OCI-M1 (cell line): ENCODE measurements at places on chromosomes 4 and X.

GRCh38 chrX:66053414-66053813 lies 13.5 kb upstream of the VSIG4 start:
- no peak for DNase-seq

DNA sequence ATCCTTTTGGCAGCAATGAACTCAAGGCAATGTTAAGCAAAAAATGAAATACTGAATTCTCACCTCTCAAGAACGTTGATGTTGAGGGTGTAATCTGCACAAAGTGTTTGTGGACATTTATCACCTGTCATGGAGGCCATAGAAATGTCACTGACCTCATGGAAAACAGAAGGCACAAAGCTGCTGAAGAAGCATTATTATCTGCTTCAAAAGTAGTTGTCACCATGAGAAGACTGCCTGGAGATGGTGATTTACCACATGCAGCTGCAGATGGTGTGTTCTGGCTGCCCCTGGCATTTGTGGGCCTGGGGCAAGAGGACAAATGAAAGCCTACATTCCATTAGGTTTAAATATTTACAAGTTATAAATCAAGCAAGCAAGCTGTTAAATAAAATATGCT lies 116.8 kb upstream of the RPS6KA3 start:
- DNase-seq, result no peak

DNA sequence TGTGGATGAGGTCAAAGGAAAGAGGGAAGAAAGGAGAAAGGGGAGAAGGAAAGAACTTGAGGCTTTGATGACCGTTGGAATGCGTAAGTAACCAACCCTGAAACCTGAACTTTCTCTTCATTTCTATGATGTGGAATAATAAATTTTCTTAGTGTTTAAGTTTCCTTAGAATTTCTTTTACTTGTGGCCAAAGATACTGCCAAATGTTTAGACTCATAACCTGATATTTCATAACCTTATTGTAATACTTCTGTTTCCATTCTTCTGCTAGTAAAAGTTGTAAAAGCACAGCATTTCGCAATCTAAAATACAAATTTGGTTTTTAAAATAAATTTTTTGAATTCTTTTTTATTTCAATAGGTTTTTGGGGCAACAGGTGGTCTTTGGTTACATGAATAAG lies 258.5 kb upstream of the GIMD1 start:
- no peak for DNase-seq

DNA sequence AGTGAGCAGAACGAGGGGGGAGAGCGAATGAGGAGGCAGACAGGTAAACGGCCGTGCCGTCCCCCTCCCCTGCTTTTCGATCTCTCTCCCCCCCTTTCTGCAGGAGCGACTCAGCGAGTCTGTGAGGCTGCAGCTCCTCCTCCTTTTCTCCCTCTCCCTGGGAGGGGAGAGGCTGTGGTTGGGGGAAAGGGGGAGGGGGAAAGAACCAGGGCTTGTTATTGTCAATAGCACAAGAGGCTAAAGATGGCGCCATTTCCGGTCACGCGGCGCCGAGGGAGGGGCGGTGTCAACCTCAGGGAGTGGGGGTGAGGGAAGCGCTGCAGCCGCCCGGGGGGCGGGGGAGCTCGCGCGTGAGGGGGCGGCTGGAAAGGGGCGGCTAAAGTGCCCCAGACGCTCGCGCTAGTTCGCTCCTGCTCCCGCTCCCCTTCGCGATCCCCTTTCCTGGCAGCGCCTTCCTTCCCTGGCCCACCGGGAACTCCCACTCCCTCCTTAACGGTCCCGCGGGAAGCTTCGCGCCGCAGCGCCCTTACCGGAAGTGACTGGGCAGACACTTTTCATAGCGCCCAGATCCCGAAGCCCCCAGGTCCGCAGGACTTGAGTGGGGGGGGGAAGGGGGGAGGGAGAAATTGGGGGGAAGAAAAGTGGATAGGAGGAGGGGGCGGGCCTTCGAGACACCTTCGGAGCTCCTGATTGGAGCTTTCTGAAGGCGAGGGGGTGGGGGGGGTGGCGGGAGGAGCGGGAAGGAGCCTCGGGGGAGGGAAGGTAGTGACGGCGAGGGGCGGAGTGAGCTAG lies at the start of gene CUL4B:
TSS of gene CUL4B (minus strand) at position 121 of the 792 bp plus-strand sequence. CDS start 324 bp downstream, outside the sequence.
- peak; percentile 96 for DNase-seq

DNA sequence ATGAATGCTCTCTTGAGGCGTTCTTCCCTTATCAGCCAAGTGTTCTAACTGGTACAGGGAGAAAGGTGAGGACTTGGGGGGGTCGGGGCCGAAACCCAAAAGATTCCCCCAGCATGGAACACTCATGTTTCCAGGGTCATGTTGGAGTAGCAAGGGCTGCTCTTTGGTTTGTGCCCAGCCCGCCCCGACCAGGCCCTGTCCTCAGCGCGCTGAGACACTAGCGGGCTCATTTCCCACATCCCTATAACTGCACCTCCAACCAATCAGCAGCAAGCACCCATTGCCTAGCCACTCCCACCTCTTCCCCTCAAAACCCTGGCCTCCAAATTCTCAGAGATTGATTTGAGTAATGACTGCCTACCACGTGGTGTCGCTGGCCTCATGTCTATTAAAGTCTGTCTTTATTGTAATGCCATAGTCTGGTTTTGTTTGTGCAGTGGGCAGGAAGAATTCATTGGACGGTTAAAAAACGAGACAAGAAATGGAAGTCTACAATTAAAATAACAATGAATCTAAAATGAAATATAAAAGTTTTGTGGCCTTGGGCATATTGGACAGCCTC lies 1928.4 kb downstream of the STIM2 start:
- peak; percentile 68 for DNase-seq

GRCh38 chr4:77843628-77844027 lies 19.0 kb upstream of the MRPL1 start:
- DNase-seq, result peak; percentile 13

GRCh38 chrX:42772874-42773273 lies 5.1 kb downstream of the PPP1R2C start:
- no peak for DNase-seq

GRCh38 chrX:49231333-49232000 lies 1.7 kb downstream of the CACNA1F start:
- no peak for DNase-seq

- DNase-seq, result no peak
These were observed 568.8 kb downstream of the PPARGC1A start for GRCh38 chr4:23320931-23321587.

- DNase-seq, result no peak
These were observed 87.8 kb upstream of the BMPR1B start for GRCh38 chr4:94669672-94670664.

DNA sequence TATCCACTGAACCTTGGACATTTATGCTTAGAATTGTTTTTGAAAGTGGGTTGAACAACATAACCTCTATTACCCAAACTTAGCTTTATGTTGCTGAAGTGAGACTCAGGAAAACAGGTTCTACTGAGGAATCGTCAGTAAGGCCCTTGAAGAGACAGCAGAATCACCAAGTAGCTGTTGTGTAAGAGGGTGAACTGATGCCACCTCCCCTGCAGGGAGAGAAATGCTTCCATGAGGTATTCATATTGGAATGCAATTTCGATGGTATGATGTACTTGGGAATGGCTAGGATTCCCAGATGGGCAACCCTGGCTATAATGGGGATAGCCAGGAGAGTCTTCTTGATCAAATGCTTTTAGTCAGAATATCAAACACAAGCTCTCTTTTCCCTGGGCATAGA lies 4.1 kb upstream of the SCRG1 start:
- DNase-seq, result no peak

DNA sequence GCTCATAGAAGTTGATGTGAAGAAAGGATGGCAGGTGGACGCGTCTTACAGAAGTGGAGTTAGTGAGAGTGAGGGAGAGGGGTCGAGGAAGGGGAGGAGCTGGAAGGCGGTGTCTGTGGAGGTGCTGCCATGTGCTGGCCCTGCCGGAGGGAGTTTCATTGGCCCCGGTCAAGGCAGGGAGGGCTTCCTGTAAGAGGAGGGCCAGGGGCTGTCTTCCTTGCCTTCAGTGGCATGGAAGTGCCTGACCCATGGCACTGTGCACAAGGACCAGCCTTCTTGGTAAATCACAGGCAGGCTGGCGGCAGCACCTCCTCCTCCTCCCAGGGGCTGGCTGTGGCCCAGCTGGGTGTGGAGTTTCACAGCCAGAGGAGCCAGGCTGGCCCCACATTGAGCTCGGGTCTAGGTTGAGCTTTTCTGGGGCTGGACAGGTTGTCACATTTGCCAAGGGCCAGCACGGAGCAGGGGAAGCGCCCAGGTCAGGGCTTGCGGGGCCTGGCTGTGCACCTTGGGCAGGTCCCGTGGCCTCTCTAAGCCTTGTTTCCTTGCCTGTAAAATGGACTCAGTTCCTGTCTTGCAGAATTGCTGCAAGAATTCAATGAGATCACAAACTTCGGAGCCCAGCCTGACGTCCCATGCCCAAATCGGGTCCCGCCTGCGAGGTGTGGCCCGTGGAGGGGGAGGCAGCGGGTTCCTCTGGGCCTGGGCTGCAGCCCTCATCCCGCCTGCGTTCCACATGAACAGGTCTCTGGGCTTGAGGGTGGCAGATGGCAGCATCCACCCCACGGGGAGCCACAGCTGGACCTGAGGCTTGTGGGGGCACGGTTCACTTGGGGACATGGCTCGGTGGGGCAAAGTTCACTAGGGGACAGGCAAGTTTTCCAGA lies 7.0 kb downstream of the HTRA3 start:
- no peak for DNase-seq

- DNase-seq, result peak; percentile 68
These were observed 16.2 kb downstream of the SH3RF1 start for GRCh38 chr4:169254546-169254983.

- no peak for DNase-seq
These were observed 4.4 kb upstream of the HAND2 start for GRCh38 chr4:173534434-173534833.

GRCh38 chr4:56197387-56197786 lies 189.9 kb downstream of the AASDH start:
- no peak for DNase-seq

- DNase-seq, result no peak
These were observed 89.2 kb downstream of the WDFY3 start for GRCh38 chr4:84877051-84877833.

DNA sequence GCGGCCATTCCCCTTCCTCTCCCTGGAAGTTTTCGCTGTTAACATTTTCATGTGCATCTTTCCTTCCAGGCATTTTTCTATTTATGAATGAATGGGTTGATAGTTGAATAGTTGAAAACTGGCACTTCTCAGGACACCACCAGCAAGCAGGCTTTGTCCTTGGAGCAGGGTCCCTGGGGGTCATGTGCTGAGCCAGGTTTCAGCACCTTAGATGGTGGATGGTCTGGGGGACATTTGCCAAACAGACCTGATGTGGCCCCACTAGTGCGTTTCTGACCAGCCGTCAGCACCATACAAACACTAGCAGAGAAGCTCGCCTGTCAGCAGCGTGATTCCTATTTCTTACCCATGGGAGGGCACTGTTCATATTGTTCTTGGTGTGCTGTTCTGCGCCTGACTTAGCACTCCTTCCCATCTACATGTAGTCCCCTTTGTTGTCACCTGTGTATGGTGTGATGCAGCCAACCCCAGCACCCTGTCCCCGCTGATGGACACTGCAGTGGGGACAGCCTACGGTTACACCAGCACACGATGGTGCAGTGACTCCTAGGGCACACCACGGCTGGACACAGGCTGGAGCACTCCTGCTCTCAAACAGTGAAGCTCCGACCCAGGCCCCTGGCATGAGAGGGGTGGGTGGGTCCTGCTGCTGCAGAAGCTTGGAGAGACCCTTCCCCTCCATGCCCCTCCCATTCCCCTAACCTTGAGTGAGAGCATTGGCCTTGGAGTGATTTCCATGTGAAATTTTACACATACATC lies 27.2 kb upstream of the WFS1 start:
- DNase-seq, result no peak

DNA sequence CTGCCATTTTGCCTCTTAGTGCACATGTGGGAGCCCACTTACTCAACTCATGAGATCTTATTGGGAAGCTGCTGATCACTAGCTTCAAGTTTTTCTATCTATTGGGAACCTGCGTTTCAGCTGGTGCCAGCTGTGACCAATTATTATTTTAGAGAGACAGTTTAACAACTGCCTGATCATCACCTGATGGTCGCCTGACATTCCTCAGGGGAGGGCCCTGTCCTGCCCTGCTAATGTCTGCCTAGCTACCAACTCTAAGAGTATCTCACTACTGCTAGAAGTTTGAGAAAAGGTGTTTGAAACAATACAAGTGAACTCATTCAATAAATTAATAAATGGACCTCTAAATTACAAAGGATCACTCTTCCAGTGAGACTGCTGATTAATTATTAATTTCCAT lies 95.5 kb downstream of the PCDH7 start:
- DNase-seq, result no peak

- DNase-seq, result no peak
These were observed 9.8 kb downstream of the TSPAN5 start for GRCh38 chr4:98648602-98649001.

- no peak for DNase-seq
These were observed 933 bp downstream of the CNKSR2 start for GRCh38 chrX:21374994-21375707.

DNA sequence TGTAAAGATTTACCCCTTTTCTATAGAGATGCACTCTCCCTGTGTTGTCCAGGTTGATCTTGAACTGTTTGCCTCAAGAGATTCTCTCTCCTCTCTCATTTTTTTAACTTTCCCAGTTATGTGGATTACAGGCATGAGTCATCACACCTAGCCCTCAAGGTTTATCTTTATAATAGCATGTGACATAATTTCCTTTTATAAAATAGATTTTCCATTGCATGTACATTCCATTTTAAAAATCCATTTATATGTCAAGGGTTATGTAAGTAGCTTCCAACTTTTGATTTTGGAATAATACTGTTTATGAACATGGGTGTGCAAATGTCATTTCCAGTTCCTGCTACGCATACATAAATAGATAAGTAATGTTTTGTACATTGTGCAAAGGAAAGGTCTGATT lies 20.6 kb downstream of the ZNF721 start:
- DNase-seq, result peak; percentile 64

DNA sequence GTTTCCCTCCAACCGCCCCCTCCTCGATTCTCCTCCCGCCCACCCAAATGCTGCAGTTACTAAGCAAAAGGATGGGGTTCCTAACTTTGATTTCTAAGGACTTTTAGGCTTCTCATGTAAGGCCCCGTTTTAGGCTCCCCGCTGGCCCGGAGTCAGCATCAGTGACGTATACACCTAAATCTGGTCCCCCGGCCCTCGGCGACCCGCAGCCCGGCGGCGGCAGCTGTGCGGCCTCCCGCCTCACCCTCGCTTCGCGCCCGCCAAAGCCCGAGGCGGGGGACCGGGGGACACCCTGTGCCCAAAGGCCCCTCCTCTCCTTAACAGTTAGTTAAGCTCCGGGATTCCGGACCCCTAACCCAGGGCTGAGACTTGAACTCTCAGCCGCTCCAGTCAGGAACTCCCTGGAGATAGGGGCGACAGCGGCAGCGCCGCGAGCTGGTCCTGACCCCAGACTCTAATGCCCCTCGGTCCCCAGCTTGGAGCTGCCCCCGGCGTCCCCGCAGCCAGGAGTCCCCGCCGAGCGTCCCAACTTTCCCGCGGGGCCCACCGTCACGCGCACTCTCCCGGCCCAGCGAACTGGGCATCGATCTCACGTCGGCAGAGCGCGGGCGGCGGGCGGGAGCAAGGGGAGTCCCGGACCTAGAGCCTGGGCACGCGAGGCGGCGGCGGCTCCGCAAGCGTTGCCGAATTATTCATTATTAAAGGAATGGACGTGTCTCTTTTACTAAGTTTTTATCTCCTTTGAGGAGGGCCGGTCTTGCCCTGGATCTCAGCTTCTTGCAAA lies 1.5 kb upstream of the NR3C2 start:
- no peak for DNase-seq

- DNase-seq, result no peak
These were observed 23.1 kb downstream of the CENPC start for GRCh38 chr4:67522230-67522629.
